ENCODE measurements at places on chromosomes 5 and 9.

GRCh38 chr5:133336969-133337410, 275.4 kb downstream of the FSTL4 start:
- DNase-seq, result no peak

DNA sequence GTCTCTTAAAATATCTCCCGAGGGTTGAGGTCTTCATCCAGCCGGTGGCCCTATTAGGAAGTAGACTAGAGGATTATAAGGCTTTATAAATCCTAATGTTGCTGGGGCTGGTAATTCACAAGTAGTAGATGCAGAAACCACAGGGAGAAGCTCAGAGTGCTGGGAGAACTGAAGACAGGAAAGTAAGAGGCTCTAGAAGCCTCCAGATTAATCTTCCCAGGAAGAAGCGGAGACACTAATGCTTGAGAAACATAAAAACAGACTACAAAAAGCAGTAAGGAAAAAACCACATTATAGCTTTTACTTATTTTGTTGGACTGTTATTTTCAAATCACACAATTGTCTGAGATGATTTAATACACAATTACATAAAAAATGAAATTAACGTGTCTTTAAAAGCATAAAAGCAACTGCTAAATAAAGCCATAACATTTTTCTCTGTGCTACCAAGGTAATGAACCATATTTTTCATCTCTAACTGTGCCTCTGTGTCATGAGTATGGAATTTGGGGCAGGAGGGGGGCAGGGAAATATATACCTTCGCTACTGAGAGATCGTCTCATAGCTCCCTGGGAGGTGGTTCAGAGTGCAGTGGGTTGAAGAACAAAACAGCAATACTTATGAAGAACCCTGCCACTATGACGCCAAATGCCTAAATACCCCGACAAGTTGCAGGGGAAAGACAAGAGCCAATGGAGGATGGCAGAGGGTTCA, 806.2 kb upstream of the WWC1 start:
- no peak for DNase-seq

DNA sequence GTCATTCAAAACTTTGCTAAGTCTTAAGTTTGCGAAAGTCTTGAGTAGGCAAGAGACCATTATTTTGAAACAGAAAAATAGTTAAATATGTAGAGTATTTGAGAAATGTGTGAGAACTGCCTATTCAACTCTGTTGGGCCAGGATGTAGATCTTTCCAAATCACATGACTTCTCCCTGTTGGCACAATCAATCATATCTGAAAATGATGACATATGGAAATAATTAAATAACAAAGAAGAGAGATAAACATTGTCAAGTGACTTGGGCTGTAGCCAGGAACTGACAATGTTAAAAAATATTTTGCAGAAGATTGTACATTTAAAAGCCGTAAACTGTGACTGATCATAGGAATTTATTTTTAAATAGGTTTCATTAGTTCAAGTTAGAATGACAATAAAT, 104.6 kb upstream of the IL6ST start:
- DNase-seq, result no peak

GRCh38 chr9:134059661-134060395, 8.0 kb downstream of the BRD3 start:
- DNase-seq, result no peak

DNA sequence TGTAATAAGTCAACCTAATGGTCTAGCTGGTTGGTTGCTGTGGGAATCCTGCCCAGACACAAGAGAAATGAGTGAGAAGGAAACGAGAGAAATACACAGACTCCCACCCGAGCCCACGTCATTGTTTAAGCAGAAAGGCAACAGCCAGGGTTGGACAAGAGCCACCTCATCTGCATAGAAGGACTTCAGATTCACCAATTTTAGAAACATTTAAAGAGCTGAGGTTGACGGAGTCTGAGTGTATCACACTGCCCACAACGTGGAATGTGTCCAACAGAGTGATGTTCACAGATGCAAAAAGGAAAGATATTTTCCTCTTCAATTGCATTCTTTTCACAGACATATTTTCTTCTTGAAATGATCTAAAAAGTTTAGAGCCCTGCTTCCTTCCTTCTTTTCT, 349.5 kb downstream of the AGTPBP1 start:
- DNase-seq, result no peak

GRCh38 chr9:121635300-121635876, 16.0 kb upstream of the DAB2IP start:
- no peak for DNase-seq

- DNase-seq, result no peak
Measured at GRCh38 chr5:73912821-73913271, 286.9 kb downstream of the ARHGEF28 start.

DNA sequence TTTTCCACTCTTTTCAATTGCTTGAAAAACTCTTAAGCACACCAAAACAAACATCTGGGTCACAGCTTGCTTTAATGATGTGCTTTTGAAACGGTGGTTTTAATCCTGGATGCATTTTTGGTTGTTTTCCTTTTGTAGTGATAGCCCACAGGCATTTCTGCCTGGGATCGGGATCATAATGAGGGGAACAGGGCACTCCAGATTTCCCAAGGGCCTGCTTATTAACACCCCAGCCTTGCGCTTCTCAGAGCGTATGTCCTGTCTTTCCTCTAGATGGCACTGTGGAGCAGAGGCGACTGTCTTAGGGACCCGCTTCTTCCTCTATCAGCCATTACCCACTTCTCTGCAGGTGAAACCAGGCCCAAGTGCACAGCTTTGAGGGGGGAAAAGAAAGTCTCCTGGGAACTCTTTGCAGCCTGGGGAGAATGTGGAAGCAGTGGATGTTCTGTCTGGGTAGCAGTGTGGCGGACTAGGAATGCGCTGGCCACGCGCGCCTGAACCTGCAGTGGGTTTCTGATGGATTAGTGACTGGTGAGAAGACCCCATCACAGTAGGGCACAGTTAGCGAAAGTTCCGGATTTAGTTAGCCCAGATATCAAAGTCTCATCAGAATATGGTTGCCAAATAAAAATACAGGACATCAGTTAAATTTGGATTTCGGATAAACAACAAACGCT, 190.1 kb downstream of the GNA14 start:
- DNase-seq, result peak; percentile 80

GRCh38 chr5:163498886-163499285, 6.5 kb upstream of the MAT2B start:
- no peak for DNase-seq

- DNase-seq, result no peak
Measured at GRCh38 chr5:175920231-175920811, 47.8 kb downstream of the THOC3 start.

DNA sequence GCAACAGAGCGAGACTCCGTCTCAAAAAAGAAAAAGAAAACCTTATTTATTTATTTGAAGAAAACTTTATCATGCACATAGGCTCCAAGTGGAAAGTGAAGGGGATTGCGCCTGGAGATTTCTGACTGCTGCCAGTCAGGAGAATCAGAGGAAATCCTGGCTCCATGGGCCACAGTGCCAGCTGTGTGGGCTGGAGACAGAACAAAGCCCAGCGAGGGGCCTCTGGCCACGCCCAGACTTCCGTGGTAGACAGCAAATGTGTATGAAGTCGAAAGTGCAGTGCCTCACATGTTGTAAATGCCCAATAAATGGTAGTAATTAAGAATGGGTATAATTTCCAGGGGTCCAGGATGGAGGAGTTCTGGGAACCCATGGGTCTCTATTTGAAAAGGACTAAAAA, 75.8 kb upstream of the WWC1 start:
- DNase-seq, result no peak

DNA sequence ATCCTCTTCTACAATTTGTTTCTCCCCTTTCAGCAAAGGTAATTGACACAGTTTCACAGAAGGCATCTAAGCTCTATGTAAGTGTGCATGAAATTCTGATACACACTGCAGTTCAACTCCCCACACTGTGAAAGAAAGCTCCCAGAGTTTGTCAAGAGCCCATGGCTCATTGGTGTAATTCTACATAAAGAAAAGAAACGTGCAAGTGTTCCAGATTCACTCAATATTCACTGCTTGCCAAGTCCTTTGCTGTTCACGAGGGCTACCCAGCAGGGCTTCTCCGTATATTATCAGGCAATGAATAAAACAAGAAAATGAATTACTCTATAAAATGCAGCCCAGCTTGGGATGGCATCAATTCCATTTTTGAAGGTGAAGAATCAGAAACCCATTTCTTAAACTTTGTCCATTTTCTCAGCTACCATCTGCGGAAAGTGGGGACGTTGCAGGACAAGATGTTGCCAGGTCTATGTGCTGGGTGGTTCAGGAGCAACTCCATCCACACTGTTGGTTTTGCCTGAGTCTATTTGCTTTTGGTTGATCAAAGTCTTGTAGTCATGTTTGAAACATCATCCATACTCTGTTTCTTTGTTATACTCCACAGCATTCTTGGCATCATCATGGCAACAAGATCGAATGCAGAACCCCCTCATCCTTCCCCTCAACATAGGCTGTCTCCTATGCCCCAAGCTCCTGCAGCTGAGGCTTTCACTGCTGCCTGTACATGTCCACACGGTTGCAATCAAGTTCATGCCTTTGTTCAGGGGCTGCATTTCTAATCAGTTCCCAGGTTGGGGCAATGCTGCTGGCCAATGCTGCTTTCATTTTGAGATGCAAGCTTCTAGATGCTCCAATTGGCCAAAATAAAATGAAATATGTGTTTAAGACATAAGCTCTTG, 301.8 kb downstream of the MED10 start:
- DNase-seq, result no peak

GRCh38 chr9:98654247-98654646, 54.5 kb downstream of the GABBR2 start:
- DNase-seq, result no peak

DNA sequence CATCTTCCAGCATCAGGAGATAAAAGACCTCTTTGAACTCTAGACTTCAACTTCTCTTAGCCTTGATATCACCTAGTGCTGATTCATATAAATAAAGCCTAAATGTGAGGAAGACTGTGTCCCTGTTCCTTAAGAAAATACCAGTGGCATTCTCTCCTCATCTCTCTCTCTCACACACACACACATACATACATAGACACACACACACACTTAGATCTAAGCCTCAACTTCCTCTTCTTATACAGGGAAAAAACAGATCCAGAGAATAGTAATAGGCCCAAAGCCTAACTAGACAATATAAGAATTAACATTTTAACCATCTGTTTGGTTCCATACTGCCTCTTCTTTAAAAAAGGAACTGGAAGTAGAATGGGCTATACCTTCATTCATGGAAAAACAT, 195.3 kb upstream of the NR4A3 start:
- peak; percentile 66 for DNase-seq

DNA sequence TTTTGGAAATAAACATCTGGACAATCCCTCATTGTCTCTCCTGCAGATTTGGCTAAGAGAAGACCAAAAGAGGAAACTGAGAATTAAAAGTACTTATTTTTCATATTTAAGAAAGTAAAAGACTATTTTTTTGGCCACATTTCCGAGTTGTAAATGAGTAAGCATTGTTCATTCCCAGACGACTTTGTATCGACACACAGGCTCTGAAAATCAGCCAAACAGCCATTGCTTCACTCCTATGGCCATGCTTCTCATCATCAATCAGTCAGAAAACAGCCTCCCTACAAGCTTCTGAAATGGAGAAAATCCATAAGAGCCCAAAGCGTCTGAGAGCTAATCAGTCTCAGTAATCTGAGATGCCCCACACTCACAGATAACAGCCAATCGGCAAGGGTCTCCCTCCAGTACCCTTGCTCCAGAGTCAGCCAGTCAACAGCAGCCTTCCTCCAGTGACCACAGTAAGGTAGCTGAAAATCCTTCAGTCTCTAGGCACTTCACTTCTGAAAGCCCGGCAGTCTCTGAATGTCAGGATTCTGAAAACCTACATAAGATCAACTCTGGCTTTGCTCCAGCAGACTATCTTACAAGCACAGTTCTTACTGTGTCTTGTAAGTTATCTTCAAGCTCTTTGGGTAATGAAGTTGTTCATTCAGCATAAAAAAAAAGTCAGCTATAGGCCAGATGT, 30.9 kb downstream of the CDO1 start:
- DNase-seq, result no peak

All from OCI-M1 (cell line).